ENCODE measurements at places on chromosomes 16 and 17.
A peak's percentile ranks its signal among the peaks of the same experiment; 100 is the strongest.

- DNase-seq, result no peak
Observed at GRCh38 chr17:2218426-2218825, 85.2 kb downstream of the SMG6 start.

GRCh38 chr17:6092182-6092902, 22.2 kb downstream of the WSCD1 start:
- DNase-seq, result no peak

GRCh38 chr16:57471852-57472664, 9.6 kb downstream of the POLR2C start:
- DNase-seq, result peak; percentile 38

GRCh38 chr16:27769561-27770255, 219.8 kb downstream of the KATNIP start:
- no peak for DNase-seq

GRCh38 chr16:59213952-59214351, 479.8 kb upstream of the GOT2 start:
- DNase-seq, result no peak

DNA sequence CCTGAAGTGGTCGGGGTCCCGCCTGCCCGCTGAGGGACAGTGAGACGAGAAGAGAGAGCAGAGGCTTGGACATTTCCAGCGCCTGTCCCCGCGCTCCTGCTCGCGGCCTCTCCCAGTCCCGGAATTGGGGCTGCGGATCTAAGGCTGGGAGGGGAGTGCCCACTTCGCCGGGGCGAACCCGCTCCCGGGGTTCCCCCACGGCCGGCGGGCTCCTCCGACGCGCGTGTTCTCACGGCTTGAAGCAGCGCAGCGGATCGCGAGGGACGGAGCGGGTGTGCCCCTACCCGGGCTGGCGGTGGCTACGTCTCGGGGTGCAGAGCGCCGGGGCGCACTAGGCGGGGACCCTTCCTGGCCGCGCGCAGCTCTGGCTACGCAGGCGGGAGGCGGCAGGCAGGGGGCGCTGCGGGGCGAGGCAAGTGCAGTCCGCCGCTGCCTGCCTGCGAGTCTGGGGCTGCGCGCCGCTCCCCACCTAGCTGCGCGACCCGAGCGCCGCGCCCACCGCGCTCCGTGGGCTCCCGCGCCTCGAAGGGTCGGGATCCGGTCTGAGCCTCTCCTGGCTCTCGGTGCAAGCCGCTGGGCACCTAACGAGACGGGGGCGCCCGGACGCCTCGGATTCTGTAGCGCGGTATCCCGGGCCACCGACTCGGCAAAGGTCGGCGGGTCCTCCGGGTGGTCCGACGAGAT, 1.2 kb downstream of the NGFR start:
- peak; percentile 96 for DNase-seq

DNA sequence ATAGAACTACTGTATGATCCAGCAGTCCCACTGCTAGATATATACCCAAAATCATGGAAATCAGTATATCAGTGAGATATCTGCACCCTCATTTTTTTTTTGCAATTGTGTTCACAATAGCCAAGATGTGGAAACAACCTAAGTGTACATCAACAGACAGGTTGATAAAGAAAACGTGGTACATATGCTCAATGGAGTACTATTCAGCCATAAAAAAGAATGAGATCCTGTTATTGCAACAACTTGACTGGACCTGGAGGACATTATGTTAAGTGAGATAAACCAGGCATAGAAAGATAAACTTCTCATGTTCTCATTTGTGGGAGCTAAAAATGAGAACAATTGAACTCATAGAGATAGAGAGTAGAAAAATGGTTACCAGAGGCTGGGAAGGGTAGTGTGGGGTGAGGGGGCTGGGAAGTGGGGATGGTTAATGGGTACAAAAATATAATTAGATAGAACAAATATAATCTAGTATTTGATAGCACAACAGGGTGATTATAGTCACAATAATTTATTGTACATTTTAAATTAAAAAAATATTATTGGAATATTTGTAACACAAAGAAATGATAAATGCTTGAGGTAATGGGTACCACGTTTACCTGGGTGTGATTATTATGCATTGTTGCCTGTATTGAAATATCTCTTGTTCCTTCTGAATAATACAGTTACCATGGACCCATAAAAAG, 7.8 kb upstream of the KRT10 start:
- no peak for DNase-seq

- DNase-seq, result no peak
Observed at GRCh38 chr17:78789663-78790181, 7.6 kb upstream of the CYTH1 start.

DNA sequence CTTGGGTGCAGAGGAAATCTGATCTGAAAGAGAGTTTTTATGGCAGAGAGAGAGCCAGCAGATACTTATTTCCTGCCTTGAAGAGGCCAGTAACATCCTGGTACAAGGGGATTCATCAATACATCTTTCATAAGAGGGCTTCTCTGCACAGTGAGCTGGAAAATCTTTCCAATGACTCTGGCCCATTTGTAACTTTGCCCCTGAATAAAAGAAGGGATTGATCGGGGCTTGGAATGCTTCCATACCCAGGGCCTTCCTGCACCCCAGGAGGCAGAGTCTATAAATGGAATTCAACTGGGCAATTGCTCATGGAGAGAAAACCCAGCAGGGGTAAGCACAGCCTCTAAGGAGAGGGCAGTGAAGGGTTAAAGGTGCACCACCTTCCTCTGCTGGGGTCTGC, 163.3 kb downstream of the XYLT1 start:
- no peak for DNase-seq

- no peak for DNase-seq
Observed at GRCh38 chr17:34265711-34266110, 4.3 kb upstream of the CCL7 start.

- DNase-seq, result no peak
Observed at GRCh38 chr17:66994930-66995535, 30.5 kb downstream of the CACNG4 start.

DNA sequence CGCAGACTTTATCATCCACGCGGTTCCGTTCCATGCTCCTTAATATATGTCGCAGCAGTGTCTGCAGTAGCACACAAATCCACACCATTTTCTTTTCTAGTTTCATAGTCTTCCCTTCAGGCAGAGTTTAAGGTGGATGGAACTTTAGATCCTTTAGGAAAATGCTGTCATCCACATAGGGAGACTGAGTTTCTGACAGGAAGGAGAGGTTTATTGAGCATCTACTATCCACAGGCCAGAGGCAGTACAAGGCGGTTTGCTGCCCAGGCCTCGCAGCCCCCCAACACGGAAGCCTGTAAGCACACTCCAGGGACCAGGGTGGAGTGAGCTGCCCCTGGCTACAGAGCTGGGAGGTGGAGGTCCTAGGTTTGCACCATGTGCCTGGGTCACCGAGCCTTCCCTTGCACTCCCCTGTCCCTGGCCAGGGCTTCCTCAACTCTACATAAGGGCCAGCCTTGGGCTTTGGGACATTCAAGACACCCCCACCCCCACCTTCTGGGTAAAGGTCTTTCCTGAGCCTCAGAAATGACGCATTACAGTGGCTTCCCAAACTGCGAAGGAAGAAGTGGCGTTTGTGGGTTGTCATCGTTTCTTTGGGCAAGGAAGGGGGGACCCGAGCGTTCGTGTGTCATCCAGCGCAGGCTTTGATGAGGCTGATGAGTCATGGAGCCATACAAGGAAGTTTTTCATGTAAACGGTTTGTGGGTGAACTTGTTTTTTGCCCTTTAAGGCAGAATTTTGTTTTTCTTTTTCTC, 146.5 kb upstream of the PLCG2 start:
- DNase-seq, result no peak

- DNase-seq, result peak; percentile 53
Observed at GRCh38 chr16:14003074-14003570, 68.0 kb upstream of the MRTFB start.

DNA sequence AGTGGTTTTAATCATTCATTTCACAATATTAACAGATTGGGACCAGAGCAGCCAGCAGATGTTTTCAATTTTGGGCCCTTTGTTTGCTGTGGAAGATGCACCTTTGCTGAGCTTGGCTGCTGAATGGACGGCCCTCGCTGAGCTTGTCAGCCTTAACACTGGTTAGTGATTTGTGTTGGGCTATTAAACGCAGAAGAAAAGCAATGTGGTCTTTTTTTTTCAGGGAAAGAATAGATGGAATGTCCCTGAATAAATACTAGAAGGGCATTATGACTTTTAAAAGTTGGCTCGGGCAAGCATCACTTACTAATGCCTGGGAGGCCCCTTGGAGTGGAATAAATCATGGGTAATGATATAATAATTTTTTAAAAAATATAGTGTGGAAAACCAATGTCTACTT, 297.0 kb downstream of the MAP2K6 start:
- peak; percentile 30 for DNase-seq

- DNase-seq, result no peak
Observed at GRCh38 chr16:24989494-24989893, 25.7 kb downstream of the ARHGAP17 start.

- peak; percentile 20 for DNase-seq
Observed at GRCh38 chr16:31356566-31357323, 1.8 kb downstream of the ITGAX start.

GRCh38 chr17:56325313-56326000, 172.2 kb downstream of the ANKFN1 start:
- peak; percentile 10 for DNase-seq
